Iris pigment epithelial cell (primary cell): ENCODE measurements at places on chromosomes 1 and 21.

- peak; percentile 76 for DNase-seq
Measured at GRCh38 chr21:29378832-29379231, 80.1 kb downstream of the BACH1 start.

- DNase-seq: no peak
Measured at GRCh38 chr21:31349208-31349607, 5.1 kb upstream of the TIAM1 start.

DNA sequence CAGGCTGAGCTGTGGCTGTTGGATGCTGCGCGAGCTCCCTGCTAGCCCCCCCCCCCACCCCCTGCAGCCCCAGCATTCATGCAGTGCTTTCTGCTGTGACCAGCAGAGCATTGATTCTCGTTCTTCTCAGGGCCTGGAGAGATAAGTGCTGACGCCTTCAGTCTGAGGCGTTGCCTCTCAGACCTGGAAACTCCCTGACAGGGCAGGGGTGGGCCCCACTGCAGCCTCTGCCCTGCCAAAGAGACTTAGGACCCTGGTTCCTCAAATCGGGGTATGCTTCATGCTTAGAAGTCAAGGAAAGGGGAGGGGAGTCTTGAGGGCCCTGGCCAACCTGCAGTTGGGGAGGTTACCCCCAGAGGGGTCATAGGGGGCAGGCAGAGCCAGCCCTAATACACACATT lies 38.5 kb downstream of the PTPRF start:
- DNase-seq: no peak

- DNase-seq: no peak
Measured at GRCh38 chr1:9835758-9836631, 12.2 kb upstream of the CLSTN1 start.

GRCh38 chr1:34276606-34277005 lies 99.9 kb downstream of the C1orf94 start:
- no peak for DNase-seq

GRCh38 chr1:200042552-200043335 lies 15.2 kb downstream of the NR5A2 start:
- peak; percentile 42 for DNase-seq

- no peak for DNase-seq
Measured at GRCh38 chr1:6207921-6208320, 2.0 kb downstream of the RNF207 start.

- peak; percentile 41 for DNase-seq
Measured at GRCh38 chr1:8989821-8990220, 36.4 kb downstream of the SLC2A7 start.

DNA sequence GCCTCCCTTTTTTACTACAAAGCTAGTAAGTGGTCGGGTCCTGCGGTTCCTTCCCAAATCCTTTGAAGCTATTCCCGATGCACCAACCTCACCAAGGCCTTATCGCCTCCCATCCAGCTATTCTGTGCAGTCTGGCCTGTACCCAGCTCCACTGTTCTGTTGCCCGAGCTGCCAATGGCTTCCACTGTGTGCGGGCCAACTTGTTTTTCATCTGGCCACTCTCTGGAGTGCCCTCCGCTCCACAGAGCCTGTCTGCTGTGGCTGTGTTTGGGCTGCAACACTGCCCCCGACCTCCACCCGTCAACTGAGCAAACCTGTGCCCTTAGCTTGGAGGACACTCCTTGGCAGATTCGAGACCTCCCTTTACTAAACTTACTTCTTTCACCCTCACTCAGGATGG lies 125.0 kb downstream of the KIAA0319L start:
- no peak for DNase-seq

DNA sequence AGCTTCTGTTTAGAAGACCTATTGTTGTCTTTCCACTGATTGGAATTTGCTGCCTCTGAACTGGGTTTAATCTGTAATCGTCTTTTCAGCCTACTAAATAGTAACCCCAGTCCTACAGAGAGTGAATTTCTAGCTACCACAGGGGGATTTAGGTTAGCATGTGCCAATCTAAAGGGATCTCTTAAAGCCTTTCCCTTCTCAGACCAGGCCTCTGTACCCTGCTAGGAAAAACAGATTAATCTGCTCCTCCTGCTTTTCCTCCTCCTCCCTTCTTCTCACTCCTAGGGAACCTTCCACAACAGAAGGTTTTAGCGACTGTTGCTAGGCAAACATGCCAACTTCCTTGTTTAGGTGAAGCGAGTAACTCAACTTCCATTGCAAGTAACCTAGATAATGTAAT lies 1.3 kb upstream of the RC3H1 start:
- peak; percentile 17 for DNase-seq

GRCh38 chr1:24483441-24483840 lies 19.2 kb upstream of the RCAN3 start:
- no peak for DNase-seq

GRCh38 chr1:236774926-236775325 lies 20.2 kb upstream of the MTR start:
- DNase-seq: peak; percentile 43

DNA sequence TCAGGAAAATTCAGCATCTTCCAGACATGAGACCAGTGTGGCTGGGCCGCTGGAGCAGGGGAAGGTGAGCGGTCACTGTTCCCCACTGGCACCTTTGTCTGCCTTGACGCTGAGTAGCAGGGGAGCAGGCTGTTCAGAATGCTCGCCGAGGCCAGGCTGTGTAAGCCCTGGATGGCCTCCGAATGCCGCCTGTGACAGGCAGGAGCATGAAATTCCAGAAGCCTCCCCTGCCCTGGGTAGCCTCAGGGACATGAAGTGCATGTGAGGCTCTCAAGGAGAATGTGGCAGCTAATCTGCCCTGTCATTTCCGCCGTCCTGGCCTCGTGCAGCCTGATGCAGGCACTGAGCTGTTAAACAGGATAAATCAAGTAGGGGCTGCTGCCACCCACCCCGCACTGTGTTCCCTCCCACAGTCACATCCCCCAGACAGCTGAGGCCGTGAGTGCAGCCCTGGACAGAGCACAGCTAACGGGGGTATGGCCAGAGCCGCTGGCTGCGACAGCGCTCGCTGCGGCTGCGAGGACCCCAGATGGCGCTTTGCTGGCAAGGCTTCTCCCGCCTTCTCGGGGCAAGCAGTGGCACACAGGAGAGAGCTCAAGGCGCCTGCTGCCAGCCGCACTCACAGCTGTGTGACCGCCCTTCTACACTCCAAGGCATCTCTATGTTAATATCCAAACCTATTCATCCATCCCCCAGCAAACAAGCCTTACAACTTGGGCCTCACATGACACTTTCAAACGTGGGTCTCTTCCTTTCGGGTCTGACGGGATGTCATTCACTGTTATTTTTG lies 105.0 kb upstream of the COL6A1 start:
- DNase-seq: no peak

DNA sequence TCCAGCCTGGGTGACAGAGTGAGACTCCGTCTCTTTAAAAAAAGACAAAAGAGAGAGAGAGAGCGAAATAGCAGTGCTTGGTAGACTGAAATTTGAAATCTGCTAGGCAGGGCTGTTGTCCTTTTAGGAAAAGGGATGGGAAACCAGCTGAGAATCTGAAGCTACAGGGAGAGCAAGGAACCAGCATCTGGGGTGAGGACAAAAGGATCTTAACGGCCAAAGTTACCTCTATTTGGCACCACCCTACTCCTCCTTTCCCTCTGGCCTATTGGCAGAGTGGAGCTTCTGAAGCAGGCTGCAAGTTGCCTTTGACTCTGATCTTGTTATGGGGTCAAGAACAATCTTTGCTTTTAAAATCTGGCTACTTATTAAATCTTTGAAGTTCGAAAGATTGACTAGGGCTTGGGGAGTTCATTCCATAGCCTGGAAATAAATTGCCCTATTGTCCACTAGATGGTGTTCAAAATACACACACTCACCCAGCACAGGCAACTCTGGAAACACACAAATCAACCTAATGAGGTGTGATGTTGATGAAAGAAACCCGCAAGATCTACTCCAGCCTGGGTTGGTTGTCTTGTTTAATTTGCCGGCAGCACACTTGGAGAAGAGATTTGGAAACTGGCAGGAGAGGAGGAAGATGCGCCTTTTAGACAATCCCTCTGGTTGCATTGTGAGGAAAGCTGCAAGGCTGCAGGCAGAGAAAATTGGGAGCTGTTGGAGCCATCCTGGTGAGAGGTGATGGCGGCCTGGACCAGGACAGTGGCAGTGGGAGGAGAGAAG lies 16.5 kb upstream of the PARP1 start:
- DNase-seq: peak; percentile 39

GRCh38 chr1:89528382-89528780 lies 3.8 kb downstream of the LRRC8B start:
- no peak for DNase-seq

GRCh38 chr1:193262661-193263060 lies 76.2 kb upstream of the B3GALT2 start:
- no peak for DNase-seq

DNA sequence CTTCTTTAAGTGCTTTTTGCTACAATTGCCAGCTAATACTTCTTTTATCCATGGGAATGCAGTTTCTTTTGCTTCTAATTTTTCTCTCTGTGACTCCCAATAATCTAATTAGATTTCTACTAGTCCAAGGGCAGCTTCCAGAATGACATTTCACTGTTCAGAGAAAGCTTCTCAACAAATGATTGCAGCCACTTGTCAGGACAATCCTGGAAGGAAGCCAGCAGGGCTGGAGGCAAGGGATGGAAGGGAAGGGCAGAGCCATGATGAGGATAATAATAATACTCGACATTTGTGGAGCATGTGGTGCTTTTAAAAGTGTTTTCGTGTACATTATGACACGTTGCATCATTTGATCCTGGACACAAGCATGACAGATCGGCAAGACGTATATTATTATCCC lies 19.4 kb downstream of the F11R start:
- no peak for DNase-seq

- DNase-seq: peak; percentile 89
Measured at GRCh38 chr1:230681599-230681998, 32.3 kb downstream of the AGT start.

GRCh38 chr1:162991444-162991843 lies 77.7 kb upstream of the RGS4 start:
- DNase-seq: no peak

DNA sequence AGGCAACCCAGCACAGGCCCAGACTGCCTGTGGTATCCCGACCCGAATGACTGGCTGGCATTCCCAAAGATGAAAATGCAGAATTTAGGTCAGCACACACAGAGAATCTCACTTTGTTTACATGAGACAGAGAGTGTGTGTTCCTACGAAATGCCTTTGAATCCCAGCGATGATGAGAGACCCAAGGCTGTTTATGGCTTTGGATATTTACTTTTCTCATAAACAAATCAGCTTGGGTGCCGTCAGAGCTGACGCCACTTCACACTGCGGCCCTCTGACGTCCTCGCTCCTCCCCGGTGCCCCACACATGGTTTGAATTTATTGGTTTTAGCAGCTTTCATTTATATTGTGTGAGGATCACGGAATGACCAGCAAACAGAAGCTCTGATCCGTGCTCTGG lies 18.7 kb downstream of the TRABD2B start:
- peak; percentile 19 for DNase-seq
